CD14-positive monocyte (primary cell): ENCODE measurements at places on chromosomes 7 and 10. TPM values are rescaled to one million over a fixed set of nuclear protein-coding genes. Genes with fewer than 3 reads are reported as not detected.

Gene TEX36
- not detected for polyA plus RNA-seq

Gene JCAD
- not detected in 2 replicates for polyA plus RNA-seq

Gene RSPH10B2
- polyA plus RNA-seq, result not detected

Gene CCDC6
- 7.7 and 13.5 TPM in 2 replicates for polyA plus RNA-seq

Gene NOLC1
- 19.3 TPM for polyA plus RNA-seq

Gene KIF20B
- 3.9 TPM for polyA plus RNA-seq

Gene PRKG1
- not detected for polyA plus RNA-seq

Gene FOXI2
- polyA plus RNA-seq, result not detected

Gene STX1A
- 0.27 TPM for polyA plus RNA-seq

Gene TAS2R5
- not detected for polyA plus RNA-seq

Gene SLC26A5
- polyA plus RNA-seq, result not detected

Gene CALY
- polyA plus RNA-seq, result not detected in 2 replicates

Gene CTTNBP2
- 0.33 and 1.4 TPM in 2 replicates for polyA plus RNA-seq

Gene CALCR
- polyA plus RNA-seq, result not detected in 2 replicates

Gene VPS37D
- polyA plus RNA-seq, result not detected in 2 replicates

Gene LGI1
- polyA plus RNA-seq, result not detected

Gene SPDYE16
- polyA plus RNA-seq, result 0.06 and 0.23 TPM in 2 replicates

Gene PNLIPRP1
- 0.04 TPM in 1 of 2 replicates, not detected in the other for polyA plus RNA-seq

Gene HILPDA
- 3.8 and 7.9 TPM in 2 replicates for polyA plus RNA-seq

Gene AKR1C4
- not detected for polyA plus RNA-seq

Gene DRGX
- polyA plus RNA-seq, result not detected

Gene VGF
- not detected for polyA plus RNA-seq
